ENCODE measurements at places on chromosomes 12 and 14.

DNA sequence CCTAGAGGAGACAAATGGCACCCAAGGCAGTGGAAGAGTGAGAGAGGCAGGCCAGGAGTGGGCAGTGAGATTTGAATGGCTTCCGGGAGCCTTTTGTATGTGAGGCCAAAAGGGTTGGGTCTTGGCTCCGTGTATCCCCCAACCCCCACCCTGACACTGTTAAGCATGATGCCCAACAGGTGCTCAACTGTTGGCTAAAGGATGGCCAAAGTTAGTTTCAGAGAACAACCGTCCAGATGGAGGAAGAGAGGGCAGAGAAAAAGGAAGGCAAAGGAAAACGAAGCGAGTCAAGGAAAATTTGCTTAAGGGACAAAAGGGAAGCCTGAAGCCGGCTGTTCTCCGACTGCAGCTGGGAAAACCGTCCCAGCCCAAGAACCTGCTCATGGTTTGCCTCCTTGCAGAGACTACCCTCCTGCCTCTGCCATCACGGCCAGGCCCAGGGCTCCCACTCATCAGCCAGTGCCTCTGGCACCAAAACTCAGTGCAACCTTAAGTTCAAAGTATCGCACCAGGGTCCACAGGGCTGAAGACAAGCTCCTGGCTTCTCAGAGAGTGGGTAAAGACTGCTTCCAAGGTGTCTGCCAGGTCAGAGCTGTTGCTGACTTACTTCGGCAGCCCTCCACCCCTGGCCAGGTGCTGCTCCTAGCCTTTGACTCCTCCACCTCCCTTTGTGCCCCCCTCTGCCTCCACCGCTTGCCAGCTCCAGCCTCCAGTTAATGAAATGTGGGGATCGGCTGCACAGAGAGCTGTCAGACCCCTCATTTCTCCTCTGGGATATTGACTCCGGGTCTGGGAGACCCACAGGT is 4.2 kb upstream of the C1QL4 start:
- DNase-seq, result no peak

DNA sequence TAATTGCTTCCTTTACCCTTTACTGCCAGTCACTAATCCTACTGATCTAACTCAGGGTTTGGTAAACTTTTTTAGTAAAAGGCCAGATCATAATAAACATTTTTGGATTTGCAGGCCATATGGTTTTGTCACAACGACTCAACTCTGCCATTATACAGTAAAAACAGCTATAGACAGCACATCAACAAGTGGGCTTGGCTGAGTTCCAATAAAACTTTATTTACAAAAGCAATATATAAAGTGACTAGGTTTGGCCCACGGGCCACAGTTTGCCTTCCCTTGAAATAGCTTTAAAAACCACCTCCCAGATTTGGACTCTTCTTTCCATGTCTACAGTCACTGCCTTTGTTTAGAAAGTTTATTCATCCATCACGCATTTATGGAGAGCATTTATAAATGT is 146.9 kb downstream of the NTF3 start:
- DNase-seq, result no peak

GRCh38 chr14:21299562-21300130 is 19.8 kb downstream of the RPGRIP1 start:
- no peak for DNase-seq

GRCh38 chr12:90301561-90302133 is 593.0 kb upstream of the ATP2B1 start:
- DNase-seq, result no peak

DNA sequence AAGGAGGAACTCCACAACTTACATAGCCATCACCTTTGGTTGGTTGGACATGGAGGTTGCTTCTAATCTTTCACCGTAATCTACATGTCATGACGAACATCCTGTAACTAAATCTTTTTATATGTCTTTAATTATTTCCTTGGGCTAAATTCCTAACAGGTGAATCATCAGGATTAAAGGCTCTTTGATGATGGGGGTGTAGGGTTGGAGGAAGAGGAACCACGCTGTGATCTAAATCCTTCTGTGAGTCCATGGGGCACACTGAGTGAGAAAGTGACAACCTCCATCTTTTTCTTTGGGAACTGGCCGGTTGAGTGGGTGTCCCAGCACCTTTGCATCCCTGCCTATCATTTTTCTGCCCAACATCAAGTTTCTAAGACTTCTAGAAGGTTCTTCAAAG is 31.1 kb upstream of the MAP1LC3B2 start:
- DNase-seq, result no peak
